ENCODE measurements at places on chromosomes 7 and 10.

DNA sequence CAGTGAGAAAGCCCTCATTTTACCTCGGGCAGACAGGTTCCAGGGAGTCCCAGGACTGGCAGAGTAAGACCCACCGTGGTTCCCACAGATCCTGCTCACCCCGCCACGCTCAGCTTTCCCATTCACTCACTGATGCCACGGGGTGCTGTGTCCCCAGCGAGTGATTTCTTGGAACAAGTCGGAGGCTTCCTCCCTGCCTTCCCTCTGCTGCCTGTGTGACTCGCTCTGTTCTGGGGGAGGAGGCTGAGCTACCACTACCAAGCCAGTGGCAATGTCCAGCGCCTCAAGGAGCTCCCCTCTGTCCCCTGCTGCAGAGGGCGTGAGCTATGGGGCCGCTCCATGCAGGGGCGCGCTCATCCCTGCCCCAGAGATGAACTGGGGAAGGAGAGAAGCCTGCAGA, 12.6 kb downstream of the IL15RA start:
- DNase-seq, result no peak

DNA sequence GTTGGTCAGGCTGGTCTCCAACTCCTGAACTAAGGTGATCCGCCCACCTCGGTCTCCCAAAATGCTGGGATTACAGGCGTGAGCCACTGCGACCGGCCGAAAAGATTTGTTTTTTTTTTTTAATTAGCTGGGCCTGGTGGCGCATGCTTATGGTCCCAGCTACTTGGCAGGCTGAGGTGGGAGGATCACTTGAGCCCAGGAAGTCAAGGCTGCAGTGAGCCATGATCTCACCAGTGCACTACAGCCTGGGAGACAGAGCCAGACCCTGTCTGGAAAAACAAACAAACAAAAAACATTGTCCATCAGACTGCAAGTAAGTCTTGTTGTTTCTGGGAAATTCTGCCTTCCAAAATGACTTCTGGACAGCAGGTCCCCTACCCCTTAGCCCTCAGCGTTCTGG, 16.3 kb upstream of the ZNF212 start:
- no peak for DNase-seq

- DNase-seq, result no peak
These were observed 2.0 kb downstream of the C10orf105 start for GRCh38 chr10:71717551-71717951.

DNA sequence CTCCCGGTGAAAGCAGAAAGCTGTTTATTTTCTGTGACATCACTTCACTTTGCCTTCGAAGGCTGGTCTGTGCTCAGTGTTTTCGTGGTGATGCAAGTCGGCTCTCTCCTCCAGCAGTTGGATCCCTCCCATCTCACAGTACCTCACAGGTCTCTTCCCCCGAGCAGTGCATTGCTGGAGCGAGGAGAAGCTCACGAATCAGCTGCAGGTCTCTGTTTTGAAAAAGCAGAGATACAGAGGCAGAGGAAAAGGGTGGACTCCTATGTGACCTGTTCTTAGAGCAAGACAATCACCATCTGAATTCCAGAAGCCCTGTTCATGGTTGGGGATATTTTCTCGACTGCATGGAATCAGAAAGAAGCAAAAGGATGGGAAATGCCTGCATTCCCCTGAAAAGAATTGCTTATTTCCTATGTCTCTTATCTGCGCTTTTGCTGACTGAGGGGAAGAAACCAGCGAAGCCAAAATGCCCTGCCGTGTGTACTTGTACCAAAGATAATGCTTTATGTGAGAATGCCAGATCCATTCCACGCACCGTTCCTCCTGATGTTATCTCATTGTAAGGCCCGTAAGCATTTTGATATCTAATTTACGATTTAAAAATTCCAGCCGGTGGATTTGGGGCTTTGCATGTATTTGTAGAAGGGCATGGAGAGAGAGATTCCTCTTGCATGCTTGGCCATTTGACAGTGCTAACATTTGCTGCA, at the start of gene LGI1:
TSS of gene LGI1 (plus strand) at position 136 of the 707 bp plus-strand sequence. CDS start at position 345, 209 bp downstream.
- no peak for DNase-seq

DNA sequence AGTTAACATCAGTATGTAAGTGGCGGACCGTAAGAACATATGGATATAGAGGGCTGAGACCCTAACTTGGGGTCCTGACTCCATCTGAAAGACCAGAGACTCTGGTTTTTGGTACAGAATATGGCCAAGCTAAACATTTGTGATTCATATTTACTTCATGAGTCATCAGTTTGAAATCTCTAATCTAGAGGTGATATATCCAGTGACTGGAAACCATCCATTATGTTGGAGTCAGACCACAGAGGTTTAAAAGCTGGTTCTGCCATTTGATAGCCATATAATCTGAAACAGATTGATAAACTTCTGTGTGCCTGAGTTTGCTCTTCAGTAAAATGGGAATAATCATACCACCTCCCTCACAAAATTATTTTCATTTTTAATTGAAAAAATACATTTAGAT, 505.3 kb downstream of the SORCS3 start:
- DNase-seq, result no peak

DNA sequence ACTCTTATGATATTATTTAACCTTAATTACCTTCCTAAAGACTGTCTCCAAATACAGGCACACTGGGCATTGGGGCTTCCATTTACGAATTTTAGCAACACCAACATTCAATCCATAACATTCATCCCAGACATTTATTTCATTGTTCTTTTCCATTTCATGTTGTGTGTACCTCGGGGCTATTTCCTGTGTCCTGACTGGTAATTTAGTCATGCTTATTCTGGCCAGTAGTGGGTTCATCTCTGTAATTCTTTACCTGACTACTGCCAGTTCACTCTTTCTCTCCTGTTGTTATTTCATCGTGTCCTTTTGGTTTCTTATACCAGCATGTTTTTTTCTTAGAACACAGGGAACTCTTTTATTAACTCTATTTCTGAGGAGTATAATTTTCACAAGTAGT, 225.7 kb downstream of the PLXDC2 start:
- no peak for DNase-seq

- DNase-seq, result no peak
These were observed 5.1 kb downstream of the GOLGA7B start for GRCh38 chr10:97854743-97855142.

DNA sequence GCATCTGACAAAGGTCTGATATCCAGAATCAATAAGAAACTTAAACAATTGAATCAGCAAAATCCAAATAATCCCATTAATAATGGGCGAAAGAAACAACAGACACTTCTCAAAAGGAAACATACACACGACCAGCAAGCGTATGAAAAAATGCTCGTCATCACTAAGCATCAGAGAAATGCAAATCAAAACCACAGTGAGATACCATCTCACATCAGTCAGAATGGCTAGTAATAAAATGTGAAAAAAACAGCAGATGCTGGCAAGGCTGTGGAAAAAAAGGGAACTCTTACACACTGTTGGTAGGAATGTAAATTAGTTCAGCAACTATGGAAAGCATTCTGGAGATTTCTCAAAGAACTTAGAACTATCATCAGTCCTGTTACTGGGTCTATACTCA, 496.7 kb downstream of the SH2D4B start:
- no peak for DNase-seq

- DNase-seq, result no peak
These were observed 341.7 kb upstream of the BMPER start for GRCh38 chr7:33563651-33564050.

- no peak for DNase-seq
These were observed 346.0 kb upstream of the BMPER start for GRCh38 chr7:33559324-33559710.

DNA sequence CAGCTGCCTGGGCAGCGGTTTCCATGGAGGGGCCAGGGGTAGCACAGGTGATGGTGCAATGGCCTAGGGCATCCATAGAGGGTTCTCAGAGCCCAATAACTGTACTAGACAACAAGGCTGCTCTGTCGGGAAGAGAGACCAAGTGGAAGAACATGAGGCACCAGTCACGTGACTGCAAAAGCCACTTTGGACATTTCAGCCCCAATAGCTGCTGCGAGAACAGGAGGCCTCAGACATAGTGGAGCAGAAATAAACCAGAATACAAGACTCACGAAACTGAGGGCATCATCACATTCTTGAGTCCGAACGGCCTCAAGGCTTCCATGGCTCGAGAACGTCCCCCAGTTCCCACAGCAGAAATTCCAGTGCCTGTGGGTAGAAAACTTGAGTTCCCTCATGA, 32.3 kb upstream of the FIS1 start:
- DNase-seq, result no peak

DNA sequence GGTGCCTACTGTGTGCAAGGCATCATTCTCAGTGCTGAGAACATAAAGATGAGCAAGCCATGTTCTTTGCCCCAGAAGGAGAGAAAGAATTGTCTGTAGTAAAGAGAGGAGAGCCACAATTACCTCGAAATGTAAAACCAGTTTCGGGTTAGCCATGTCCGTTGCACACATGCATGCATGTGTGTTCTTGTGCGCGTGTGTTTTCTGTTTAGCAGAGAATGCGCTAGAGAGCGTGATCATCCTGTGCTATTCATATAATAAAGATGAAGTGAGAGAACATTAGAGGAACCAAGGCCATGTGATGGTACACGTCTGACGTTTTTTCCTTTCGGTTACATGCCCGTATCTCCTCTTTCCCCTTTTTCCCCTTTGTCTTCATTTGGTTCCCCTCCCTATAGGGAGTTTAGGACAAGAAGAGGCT, 158.2 kb downstream of the CELF2 start:
- no peak for DNase-seq

GRCh38 chr10:30834153-30834552, 197.5 kb downstream of the ZNF438 start:
- DNase-seq, result no peak

Measured in NCI-H2081 (cell line).